ENCODE measurements at places on chromosomes 2 and 18. TPM values are rescaled to one million over a fixed set of nuclear protein-coding genes. Genes with fewer than 3 reads are reported as not detected.

TNS1 gene
- 21.4 TPM for total RNA-seq

GTF3C2 gene
- total RNA-seq: 58.0 TPM

RPS27A gene
- total RNA-seq: 3,964 TPM

CRYBA2 gene
- not detected for total RNA-seq

ACTG2 gene
- not detected for total RNA-seq

RBFA gene
- total RNA-seq: 29.5 TPM

COPS7B gene
- 40.9 TPM for total RNA-seq

IHH gene
- total RNA-seq: 0.47 TPM

DYSF gene
- total RNA-seq: 0.61 TPM

PLEK gene
- total RNA-seq: not detected

TANC1 gene
- total RNA-seq: 8.9 TPM

OTX1 gene
- total RNA-seq: 2.4 TPM

TEX44 gene
- total RNA-seq: not detected

UNC80 gene
- not detected for total RNA-seq

STPG4 gene
- not detected for total RNA-seq

C1GALT1C1L gene
- total RNA-seq: 2.8 TPM

KCNF1 gene
- 43.9 TPM for total RNA-seq

IL36RN gene
- 0.13 TPM for total RNA-seq

GULP1 gene
- 41.1 TPM for total RNA-seq

CD226 gene
- 0.15 TPM for total RNA-seq

CCT7 gene
- 554 TPM for total RNA-seq

TFCP2L1 gene
- total RNA-seq: 10.0 TPM

MAPRE3 gene
- total RNA-seq: 11.4 TPM

CAPN10 gene
- total RNA-seq: 20.1 TPM

KIDINS220 gene
- 14.9 TPM for total RNA-seq

LCT gene
- not detected for total RNA-seq

TUBA3E gene
- total RNA-seq: 0.78 TPM
